Activated naive CD4-positive, alpha-beta T cell treated with anti-CD3 and anti-CD28 coated beads, Interleukin-2, amount 50 U/mL, for 72 hours (primary cell): ENCODE measurements at places on chromosomes 1 and 21. TPM values are rescaled to one million over a fixed set of nuclear protein-coding genes. Genes with fewer than 3 reads are reported as not detected.

LCE2B gene
- total RNA-seq, result not detected

LMX1A gene
- total RNA-seq, result not detected

XCL1 gene
- total RNA-seq, result 5.9 TPM

TNNI3K gene
- 0.45 TPM for total RNA-seq

ILDR2 gene
- 10.2 TPM for total RNA-seq

GCLM gene
- 17.6 TPM for total RNA-seq

NUF2 gene
- 57.0 TPM for total RNA-seq

DNA sequence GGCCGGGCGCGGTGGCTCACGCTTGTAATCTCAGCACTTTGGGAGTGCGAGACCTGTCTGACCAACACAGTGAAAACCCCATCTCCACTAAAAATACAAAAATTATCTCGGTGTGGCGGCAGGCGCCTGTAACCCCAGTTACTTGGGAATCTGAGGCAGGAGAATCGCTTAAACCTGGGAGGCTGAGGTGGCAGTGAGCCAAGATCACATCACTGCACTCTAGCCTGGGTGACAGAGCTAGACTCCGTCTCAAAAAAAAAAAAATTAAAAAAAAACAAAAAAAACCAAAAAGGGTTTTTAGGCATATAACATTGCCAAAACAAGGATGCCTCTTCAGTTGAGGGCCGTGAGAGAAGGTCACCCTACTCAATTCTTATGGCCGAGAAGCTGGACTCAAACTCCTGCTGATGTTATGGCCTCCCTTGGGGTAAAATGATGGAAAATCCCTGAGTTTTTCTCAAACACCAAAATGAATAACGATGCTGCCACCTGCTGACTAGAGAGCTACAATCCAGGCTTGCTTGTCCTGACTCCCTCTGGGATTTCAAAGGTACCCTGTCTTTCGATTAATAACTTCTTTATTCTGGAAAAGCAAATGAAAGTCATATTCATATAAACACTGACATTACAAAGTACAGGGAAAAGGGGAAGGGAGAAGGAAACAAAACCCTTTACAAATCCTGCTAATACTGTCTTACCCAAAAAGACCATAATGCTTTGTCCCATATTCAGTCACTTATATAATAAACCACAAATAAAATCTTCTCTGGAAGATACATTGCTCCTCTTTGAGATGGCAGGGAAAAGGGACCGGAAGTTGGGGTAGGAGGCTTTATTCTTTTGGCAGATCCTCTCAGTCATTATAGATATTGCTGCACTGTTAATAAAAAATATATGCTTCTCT is 10.7 kb downstream of the RAB42 start:
- DNase-seq, result no peak

- no peak for DNase-seq
Observed at GRCh38 chr1:90729504-90730242, 12.6 kb upstream of the BARHL2 start.

GRCh38 chr1:53658489-53659230 is 80.3 kb downstream of the GLIS1 start:
- DNase-seq, result no peak

DNA sequence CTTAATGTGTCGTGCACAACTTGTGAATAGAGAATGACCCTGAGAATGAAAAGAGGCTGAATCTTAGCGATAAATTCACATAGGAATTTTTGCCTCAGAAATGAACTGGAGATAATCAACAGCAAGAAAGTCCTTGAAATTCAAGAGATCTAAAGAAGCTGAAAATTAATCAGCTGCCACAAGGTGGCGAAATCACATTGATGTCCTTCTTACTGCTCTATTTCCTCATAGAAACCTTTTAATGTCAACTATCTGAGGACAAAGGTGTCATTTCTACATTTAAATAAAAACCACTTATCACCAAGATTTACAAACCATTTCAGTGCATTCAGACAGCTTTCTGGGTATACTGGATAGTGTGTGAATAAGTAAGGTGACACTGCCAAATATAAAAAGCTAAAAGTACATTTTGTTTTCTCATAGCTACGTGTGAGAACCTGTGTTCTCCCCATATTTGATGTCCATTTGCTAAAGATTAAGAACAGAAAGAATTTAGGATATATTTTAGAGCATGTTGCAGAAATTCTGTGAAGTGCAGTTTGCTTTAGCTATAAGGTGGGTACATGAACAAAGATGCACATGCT is 485.3 kb upstream of the PTBP2 start:
- no peak for DNase-seq

GRCh38 chr1:233319272-233319671 is 8.3 kb upstream of the MAP3K21 start:
- DNase-seq, result no peak

- DNase-seq, result no peak
Observed at GRCh38 chr1:173302890-173303829, 96.0 kb upstream of the TNFSF4 start.

- DNase-seq, result no peak
Observed at GRCh38 chr1:207429963-207430362, 24.2 kb upstream of the CR2 start.
